AG04449 (cell line): ENCODE measurements at places on chromosomes 6 and 20.

- no peak for DNase-seq
These were observed 156.1 kb downstream of the DLL1 start for GRCh38 chr6:170134471-170135440.

GRCh38 chr20:56781108-56781739 lies 152.1 kb downstream of the TFAP2C start:
- no peak for DNase-seq

GRCh38 chr20:49631061-49631716 lies 63.3 kb upstream of the PTGIS start:
- no peak for DNase-seq

GRCh38 chr6:130559166-130559565 lies 193.3 kb downstream of the TMEM200A start:
- DNase-seq = peak; percentile 14

- DNase-seq = no peak
These were observed 20.9 kb downstream of the DEF6 start for GRCh38 chr6:35318196-35319171.

DNA sequence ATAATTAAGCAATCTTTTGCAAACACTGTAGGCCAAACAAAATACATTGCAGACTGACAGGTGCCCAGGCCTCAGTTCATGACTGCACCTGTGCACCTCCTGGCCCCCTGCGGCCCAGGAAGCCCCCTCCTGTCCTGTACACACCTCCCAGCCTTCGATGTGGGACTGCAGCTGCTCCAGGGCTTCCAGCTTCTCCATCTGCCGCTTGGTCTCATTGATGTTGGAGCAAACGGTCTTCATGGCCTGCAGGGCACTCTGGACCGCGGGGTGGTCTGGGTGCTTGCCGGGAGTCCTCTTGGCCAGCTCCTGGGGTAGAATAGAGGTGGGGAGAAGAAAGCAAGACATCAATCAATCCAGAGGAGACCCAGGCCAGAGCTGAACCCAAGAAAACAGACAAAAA lies 119.7 kb downstream of the PREX1 start:
- no peak for DNase-seq

DNA sequence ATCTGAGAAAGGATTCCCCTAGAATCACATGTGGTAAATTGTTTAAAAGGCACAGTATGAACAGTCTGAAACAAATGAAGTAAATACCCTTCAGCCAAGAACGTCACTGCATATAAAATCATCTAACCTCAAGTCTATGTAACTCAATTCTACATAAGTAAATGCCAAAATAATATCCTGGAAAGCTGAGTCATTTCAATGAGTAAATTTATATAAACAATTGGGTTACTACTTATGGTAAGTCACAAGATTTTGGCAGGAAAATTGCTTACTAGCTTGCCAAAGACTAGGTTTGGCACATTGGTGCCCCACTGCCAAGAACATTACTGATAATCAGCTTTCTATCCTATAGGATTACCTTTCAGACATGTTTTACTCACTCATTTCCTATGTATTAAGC lies 8.4 kb downstream of the GMDS start:
- peak; percentile 82 for DNase-seq

DNA sequence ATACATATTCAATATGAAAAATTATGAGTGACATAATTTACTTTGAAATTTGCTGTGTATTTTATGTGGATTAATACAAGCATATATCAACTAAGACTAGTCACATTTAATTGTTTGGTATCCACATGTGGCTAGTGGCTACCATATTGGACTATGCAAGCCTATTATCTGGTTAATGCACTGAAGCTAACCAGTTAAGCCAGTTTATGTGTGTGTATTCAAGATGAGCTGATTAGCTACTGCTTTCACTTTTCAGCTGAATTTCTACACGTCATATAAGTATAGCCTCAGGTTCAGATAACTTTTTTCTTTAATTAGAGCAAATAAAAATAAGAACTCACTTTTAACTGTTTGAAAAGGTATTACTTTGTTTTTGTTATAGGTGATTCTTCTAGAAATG lies 903.7 kb downstream of the TFAP2A start:
- no peak for DNase-seq

DNA sequence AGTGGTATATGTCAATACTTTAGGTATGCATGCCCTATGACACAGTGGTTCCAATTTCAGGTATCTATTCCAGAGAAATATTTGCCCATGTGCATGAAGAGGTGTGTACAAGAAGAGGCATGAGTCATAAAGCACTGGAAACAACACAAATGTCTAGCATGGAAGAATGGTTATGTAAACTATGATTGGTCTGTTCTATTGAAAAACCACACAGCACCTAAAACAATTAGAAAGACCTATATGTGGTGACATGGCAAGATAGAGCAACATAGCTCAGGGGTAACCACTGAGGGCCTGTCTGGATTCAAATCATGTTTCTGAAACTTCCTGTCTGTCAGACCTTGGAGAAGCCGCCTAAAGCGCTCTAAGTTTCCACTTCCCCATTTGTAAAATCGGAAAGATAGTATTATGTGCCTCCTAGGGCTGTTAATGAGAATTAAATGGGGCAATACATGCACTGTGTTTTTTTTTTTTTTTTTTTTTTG lies 76.0 kb upstream of the SHLD1 start:
- no peak for DNase-seq

DNA sequence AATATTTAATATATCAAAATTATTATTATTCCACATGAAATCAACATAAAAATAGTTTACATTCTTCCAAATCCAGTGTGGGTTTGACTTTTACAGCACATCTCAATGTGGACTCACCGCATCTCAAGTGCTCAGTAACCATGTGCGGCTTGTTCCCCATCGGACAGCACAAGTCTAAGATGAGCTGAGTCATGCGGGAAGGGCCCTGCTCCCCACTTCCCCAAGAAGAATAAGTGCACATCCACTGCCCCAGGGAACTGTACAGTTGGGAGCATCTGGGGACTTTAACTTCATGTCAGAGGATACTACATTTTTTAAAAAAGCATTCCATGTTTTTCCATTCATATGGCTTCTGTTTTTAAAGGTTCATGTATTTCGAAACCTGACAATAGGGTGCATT lies 325.6 kb downstream of the BTBD3 start:
- DNase-seq = no peak

DNA sequence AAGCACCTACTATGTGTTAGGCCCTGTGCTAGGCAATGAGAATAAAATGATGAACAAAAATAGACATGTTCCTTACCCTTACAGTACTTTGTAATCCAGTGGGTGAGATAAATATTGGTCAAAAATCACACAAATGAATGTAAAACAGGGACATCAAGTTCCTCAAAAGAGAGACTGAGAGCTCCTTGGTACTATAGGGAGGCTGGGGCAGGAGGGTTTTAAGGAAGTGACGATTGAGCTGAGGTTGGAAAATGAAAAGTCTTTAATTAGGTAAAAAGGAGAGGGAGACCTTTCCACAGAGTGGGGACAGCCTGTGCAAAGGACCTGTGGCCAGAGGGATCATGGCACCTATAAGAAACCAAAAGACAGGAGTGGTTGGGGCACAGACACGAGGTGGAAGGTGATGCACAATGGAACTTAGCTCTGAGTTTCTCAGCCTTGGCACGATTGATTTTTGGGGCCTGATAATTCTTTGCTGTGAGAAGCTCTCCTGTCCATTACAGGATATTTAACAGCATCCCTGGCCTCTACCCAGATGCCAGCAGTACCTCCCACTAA lies 140.3 kb downstream of the CEP57L1 start:
- no peak for DNase-seq

DNA sequence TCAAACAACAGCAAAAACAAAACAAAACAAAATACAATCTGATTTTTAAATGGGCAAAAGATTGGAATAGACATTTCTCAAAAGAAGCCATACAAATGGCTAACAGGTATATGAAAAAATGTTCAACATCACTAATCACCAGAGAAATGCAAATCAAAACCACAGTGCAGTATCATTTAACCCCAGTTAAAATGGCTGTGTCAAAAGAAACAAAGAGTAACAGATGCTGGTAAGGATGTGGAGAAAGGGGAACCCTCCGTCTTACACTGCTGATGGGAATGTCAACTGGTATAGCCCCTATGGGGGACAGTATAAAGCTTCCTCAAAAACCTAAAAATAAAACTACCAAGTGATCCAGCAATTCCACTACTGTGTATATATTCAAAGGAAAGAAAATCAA lies 10.9 kb upstream of the NELFCD start:
- no peak for DNase-seq

DNA sequence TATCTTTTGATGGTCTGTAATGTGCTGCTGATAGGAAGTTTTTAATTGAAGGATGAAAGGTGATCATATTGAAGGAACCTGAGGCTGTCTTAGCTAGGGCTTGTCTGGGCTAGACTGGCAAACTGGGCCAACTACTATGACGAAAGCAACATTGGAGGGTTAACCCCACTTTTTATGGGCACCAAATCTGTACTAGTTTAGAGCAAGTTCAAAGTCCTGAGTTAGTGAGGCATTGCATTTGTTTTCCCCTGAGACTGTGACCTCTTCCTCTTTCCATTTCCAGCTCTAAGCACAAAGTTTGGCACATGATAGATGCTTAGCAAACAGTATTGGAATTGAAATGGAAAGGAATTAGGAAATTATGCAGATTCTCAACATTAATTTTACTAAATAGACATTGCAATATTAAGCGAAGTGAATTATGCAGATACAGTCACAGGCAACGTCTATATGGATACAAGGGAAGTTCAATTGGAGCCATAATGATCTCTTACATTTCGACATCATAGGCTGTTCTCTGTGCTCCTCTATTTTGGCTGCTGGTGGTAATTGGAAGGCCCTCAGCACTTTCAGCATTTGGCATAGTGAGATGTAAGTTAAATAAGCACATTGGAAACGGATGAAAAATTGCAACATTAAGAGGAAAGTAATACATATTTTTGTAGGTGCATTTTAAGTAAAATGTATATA lies 22.2 kb downstream of the CEP57L1 start:
- DNase-seq = no peak

- no peak for DNase-seq
These were observed 3.9 kb upstream of the LAMA5 start for GRCh38 chr20:62370807-62371587.

- no peak for DNase-seq
These were observed 102.3 kb downstream of the RPP40 start for GRCh38 chr6:4901386-4902061.

- no peak for DNase-seq
These were observed 97.9 kb upstream of the NEDD9 start for GRCh38 chr6:11330413-11330760.

DNA sequence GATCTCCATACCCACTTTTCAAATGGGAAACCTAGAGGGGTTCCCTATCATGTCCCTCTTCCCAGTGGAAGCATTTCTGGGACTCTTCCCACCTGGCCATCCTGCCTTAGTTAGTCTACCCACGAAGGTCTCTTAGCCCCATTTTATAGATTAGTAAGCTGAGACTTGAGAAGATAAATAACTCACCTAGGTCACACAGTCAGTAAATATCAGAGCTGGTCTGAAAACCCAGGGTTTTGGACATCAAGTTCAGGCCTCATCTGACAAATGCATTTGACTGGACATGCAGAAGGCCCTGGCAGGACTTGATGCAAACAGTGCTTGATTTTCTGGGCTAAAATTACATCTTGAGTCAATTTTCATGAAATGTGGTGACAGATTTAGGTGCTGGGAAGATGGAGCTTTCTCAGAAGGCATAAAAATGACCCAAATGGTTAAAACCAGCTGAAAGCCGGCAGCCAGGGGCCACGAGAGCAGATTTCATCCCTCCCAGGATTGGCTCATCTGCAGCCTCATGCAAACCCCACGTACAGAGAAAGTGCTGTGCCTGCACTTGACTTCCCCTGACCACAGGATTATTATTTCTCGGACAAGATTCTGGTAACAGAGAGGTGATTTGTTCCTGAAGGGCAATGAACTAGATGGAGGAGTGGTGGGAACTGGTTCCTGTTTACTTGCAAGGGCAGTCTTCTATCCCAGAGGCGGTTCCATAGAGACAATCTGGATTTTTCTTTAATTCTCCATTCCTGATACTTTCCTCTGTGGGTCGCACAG lies 23.1 kb downstream of the CPNE5 start:
- DNase-seq = no peak

DNA sequence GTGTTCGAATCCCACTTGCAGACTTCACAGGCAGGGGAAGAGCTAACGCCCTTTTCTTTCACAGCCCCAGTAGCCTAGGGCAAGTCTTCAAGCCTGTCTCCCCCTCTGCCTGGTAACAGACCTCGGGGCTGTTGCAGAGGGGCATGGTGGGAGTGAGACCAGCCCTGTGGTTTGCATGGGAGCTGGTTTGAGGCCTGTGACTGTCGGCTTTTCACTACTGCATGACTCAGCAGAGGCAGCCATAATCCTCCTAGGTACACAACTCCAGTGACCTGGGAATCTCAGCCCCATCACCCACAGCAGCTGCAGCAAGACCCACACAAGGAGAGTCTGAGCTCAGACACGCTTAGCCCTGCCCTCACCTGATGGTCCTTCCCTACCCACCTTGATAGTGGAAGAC lies 55.3 kb upstream of the POPDC3 start:
- DNase-seq = no peak

GRCh38 chr6:79544299-79544927 lies 7.2 kb upstream of the LCA5 start:
- no peak for DNase-seq

GRCh38 chr6:11969092-11969491 lies 43.0 kb upstream of the HIVEP1 start:
- peak; percentile 9 for DNase-seq

DNA sequence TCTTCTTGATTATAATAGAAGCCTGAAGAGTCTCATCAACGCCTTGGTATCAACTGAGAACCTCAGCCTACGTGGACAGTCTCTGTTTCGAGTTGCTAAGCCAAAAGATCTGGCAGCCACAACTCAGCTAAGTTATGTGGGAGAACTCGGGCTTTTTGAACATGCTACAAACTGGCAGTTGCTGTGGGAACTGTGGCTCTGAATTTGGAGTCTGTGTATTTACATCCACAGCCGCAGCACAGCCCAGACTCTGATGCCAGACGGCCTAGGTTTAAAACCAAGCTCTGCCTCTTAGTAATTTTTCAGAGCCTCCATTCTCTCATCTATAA lies 35.8 kb downstream of the RIPOR2 start:
- DNase-seq = no peak

DNA sequence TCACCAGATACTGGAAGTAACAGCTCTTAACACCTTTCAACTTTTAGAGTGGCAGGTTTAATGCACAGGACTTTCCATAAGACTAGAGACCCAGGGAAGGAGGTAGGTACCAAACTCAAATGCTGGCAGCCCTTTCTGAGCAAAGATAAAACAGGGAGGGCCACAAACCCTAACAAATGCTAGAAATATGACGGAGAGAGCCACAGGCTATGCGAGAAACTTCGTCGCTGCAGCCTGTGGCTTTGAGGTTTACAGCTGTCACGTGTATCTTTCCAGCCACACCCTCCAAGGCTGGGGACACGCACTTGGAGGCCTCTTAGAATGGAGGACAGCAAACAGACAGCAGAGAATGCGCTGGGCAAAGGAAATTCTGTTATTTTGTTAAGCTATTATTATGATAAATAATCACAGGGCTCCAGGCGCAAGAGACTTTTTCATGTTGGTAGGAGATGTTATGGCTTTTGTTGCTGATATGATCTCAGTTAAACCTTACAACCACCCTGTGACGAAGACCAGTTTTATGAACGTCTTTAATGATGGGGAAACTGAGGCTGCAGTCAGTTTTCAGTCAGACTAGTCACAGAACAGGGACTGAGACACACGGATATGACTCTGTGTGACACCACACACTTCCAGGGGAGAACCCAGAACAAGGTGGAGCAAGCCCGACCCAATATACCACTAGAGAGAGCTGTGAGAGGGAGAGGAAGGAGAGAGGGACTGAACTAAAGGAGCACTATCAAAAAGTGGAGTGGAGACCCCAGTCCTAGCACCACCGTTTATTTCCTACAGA lies 2.0 kb downstream of the TRAM2 start:
- no peak for DNase-seq

- DNase-seq = no peak
These were observed 48.9 kb downstream of the PRDM1 start for GRCh38 chr6:106134906-106135634.
